ENCODE measurements at places on chromosomes 7 and 10.

GRCh38 chr7:77866370-77866769 lies 67.8 kb downstream of the PHTF2 start:
- no peak for DNase-seq

- peak; percentile 16 for DNase-seq
Measured at GRCh38 chr10:79316671-79317431, 30.4 kb upstream of the PPIF start.

GRCh38 chr7:69814421-69814962 lies 216.2 kb downstream of the AUTS2 start:
- no peak for DNase-seq

- peak; percentile 57 for DNase-seq
Measured at GRCh38 chr10:124565565-124566221, 104.1 kb downstream of the LHPP start.

GRCh38 chr10:5595591-5595990 lies 70.8 kb downstream of the ASB13 start:
- no peak for DNase-seq

DNA sequence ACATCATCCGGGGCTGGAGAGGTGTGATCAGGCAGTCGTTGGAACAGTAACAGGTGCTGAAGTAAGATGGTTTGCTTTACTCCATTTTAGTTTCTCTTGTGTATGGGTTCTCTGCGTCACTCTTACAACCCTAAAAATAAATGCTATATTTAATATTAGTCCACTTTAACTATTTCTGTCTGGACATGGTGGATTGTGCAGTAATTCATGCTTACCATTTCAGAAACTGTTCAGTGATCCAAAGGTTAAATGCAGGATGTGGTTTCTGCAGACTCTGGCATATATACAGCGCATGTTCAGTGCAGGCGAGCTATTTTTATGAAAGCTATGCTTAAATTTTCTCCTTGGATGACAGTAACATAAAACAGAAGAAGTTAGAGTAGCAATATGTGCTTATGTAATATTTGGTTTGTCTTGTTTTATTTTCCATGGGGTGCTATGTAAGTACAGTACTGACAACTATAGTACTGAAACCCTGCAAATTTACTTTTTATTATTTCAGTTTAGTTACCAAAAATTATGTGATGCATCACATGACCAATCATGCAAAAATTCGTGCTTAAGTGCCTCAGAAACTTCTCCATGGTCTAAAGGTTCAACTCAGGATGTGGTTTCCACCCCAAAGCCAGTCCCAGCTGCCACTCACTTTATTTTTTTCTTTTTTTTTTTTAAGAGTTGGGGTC lies 46.6 kb upstream of the GRID1 start:
- no peak for DNase-seq

All from NCI-H2107 (cell line).